ENCODE measurements at places on chromosomes 2 and 18.

DNA sequence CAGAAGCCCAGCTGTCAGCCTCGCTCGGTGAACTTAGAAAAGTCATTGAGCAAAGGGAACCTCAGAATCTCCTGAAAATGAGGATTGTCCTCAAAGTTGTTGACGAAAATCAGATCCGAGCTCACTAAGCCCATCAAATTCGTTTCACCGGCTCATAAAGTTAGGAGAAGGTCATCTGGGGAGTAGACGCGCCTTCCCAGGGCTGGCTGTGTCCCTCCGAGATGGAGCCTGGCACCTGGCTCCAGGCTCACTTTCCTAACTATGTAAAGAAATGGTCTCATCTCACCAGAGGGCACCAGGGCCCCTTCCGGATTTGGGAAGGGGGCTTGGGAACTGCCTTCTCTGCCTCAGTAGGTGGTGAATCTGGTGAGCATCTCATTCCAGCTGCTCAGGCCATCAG lies 145.5 kb downstream of the PXDN start:
- DNase-seq = no peak

DNA sequence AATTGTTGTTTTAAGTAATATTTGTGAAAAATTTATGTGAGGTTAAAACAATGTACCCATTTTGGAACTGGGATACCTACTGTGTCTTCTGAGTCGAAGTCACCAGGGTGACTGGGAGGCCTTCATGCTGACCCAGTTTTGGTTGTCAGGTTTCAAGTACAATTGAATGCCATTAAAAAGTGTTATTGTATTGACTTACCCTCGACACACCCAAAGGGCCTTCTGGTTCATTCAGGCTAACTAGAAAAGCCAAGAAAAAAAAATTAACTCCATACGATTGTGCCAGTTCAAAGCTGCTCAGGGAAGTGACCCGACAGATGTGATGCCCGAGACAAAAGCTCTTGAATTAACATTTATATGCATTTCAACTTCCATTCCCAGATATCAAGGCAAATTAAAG lies 190.0 kb downstream of the ST6GAL2 start:
- DNase-seq = no peak

DNA sequence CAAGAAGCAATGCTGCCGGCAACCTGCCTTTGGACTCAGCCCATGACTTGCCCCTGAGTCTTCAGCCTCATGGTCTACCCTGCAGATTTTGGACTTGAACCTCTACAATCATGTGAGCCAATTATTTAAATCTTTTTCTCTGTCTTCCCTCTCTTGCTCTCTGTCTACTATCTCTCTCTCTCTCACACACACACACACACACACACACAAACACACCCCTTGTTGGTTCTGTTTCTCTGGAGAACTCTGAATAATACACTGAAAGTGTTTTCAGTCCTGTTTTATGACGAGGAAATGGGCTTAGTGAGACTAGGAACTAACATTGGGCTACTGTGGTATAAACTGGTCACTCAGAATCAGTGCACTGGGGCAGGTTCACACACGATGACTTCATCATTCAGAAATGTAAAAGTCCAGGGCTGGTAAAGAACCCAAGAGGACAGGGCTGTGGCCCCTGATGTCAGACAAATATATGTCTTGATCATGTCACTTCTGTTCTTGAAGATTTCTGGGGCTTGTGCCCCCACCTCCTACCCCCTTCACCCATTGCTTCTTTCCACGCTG lies 266.1 kb upstream of the SIX2 start:
- peak; percentile 57 for DNase-seq

DNA sequence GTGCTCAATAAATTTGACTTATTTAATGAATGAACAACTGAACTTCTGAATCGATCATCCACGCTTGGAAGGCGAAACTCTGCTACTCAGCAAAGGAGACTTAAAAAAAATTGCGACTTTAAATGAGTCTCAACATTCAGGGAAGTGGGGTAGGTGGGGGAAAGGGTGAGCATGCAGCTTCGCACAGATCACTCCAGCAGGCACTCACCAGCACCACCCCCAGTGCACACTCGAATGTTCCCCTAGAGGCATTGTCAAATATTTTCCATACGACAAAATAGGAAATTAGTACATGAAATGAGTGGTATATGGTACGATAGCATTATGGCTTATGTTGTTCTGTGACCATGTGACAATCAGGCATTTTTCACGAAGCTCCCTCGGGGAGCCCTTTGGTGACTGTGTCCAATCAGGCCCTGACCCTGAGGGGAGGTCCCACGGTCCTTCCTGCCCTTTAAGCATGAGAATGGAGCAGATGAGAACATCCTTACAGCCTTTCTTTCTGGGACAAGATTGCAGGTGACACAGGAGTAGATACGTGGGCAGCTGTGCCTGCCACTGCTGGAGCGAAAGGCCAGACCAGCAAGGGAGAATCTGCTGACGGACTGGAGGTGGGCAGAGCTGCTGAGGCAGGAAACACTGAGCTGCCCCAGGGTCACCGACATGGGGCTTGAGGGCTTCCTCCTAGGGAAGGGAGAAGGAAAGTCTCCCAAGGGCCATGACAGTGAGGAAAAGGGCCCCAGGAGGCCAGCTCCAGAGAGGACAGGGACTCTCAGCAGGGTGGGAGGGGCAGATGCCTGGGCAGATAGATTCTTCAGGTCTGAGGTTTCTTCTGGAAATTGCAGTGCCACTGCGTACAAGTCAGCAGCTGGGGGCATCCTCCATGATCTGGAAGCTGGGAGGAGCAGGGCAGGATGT lies 101.3 kb upstream of the ID2 start:
- no peak for DNase-seq

DNA sequence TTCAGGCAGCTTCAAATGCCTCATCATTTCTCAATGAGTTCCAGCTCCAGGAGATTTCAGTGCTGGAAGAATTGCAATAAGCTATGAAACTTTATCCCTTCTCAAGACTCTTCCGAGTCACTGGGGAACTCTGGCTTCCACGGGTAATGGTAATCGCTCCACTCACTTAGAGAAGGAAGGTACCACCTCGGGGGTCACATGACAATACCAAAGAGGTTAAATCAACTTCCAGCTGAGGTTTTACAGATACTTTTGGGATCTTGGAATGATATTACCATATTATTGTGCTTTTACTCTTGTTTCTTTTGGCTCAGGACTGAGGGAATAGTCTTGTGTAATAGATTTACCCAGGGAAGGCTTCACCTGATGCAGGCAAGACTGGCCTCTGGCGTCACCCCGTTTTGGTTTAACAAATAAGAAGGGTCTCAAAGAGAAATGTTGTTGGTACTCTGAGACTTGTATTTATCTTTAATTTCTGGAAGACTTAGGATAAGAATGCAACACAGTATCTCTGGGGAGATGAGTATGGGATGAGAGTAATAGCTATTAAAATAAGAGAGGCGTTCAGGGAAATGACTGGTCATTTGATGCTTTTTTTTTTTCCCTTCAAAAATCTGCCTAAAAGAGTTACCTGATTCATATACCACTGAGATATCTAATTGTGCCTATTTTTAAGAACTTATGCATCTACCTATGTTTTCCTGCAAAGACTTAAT lies 316.9 kb upstream of the ZEB2 start:
- DNase-seq = peak; percentile 65

DNA sequence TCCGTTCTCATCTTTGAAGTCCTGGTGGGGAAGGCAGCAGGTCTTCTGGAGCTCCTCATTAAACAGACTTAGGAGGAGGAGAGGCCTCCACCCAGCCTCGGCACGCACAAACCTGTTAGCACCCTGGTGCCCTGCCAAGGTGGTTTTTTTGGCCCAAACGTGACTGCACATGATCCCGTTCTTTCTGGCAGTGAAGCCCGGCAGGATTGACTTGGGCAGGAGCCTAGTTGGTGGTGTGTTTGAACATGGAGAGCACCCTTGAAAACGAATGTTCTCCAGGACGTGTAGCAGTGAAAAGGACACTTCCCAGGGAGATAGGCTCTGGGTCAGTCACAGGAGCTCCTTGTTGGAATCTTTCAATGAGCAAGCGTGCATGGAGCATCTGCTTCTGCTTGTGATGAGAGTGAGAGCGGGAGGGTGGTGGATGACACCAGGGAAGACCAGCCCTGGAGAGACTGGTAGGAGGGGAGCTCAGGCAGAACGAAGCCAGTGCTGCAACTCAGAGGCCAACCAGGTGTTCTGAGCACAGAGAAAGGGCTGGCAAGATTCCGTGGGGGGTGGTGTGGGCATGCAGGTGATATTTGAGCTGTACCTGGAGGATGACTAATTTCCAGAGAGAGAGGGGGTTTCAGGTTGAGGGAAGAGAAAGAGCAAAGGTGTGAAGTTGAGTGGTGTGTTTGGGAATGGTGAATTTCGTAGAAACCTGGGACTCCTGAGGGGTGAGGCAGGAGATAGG lies 73.8 kb downstream of the TANC1 start:
- DNase-seq = no peak

- DNase-seq = no peak
These were observed 28.0 kb upstream of the YES1 start for GRCh38 chr18:840023-840408.

GRCh38 chr18:60209042-60209441 lies 163.5 kb downstream of the MC4R start:
- no peak for DNase-seq

GRCh38 chr18:62881509-62882016 lies 166.2 kb downstream of the PHLPP1 start:
- DNase-seq = peak; percentile 95

GRCh38 chr2:232075080-232075479 lies 113.6 kb downstream of the DIS3L2 start:
- peak; percentile 73 for DNase-seq

GRCh38 chr2:187586011-187586641 lies 31.9 kb upstream of the TFPI start:
- DNase-seq = peak; percentile 50

- DNase-seq = no peak
These were observed 185.7 kb downstream of the SUCLG1 start for GRCh38 chr2:84273406-84273805.

DNA sequence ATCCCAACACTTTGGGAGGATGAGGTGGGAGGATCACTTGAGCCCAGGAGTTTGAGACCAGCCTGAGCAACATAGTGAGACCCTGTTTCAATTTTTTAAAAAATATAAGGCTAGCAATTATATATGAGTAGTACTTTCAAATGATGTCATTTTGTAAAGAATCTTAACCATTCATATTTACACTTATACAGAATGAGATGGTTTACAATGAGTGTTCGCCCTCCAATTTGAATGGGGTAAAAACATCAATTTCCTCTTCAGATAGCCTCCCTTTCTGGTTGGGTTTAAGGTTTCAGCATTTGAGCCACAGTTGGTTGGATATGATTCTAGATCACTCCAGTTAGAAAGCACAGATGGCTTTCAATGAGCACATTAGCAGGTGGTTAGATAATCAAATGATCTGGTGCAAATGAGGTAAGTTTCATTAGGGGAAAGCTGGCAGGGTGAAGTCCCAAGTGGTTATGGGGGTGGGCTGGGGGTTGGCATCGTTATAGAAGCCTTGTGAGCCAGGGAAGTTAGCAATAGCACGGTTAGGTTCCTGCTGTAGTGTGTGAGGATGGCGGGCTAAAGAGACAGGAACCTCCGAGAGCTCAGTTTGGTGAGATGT lies 63.9 kb downstream of the TRPM8 start:
- no peak for DNase-seq

DNA sequence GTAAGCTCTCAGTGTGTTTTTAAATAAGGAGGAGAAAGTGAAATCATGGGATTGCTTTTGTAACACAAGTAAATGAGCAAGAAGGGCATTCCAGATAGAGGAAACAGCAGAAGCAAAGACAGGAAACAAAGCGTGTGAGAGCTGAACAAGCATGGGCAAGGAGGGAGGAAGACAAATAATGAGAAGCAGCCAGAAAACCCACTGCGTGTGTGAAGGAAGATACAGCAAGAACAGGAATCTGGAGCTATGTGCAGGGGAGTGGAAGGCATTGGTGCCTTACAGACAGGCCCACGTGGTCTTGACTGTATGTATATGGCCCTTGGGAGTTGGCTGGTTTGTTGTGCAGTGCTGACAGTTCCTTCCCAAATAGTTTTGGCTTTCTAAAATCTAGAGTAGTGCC lies 88.6 kb downstream of the AAK1 start:
- no peak for DNase-seq

GRCh38 chr2:43158259-43158880 lies 68.0 kb downstream of the ZFP36L2 start:
- peak; percentile 75 for DNase-seq

GRCh38 chr2:33086400-33087015 lies 139.8 kb downstream of the LTBP1 start:
- DNase-seq = peak; percentile 67

- no peak for DNase-seq
These were observed 7.4 kb downstream of the LCT start for GRCh38 chr2:135829378-135830135.

DNA sequence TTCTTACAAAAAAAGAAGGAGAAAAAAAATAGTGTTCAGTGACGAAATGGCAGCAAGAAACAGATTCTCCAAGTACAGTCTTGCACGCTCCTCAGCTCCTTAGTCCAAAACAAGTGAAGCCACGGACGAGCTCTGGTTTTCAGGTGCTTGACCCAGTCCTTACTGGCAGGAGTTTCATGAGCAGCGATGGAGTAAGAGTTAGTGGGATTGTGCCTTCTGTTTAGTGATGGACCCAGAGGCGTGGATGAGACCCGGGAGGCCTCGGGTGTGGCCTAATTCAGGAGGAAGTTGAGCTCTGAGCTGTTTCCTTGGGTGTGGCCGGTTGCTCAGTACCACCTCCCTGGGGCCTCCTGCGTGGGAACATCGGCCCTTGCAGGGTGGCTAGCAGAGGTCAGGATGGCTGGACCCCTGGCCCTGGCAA lies 52.0 kb downstream of the KIF5C start:
- no peak for DNase-seq

- DNase-seq = no peak
These were observed 866.0 kb upstream of the ACVR2A start for GRCh38 chr2:146978577-146979555.

DNA sequence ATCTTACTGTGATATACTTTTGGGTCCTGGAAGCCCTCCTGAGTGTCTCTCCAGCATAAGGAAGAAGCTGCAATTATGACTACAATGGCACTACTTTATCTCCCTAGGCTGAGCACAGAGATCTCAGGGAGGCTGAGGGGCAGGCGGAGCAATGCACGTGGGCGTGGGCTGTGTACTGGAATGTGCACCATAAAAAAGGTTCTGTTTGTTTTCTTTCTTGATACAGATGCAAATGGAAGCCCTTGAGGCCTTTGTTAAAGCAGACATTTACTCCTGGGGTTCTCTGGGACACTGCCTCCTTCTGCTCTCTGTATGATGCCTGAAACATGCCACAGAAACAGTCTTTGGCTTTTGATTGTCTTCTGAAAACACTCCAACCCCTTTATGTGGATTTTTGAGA lies 79.1 kb upstream of the DLX2 start:
- DNase-seq = peak; percentile 21
